ENCODE measurements at places on chromosomes 1 and 21. TPM values are rescaled to one million over a fixed set of nuclear protein-coding genes. Genes with fewer than 3 reads are reported as not detected.

DNA sequence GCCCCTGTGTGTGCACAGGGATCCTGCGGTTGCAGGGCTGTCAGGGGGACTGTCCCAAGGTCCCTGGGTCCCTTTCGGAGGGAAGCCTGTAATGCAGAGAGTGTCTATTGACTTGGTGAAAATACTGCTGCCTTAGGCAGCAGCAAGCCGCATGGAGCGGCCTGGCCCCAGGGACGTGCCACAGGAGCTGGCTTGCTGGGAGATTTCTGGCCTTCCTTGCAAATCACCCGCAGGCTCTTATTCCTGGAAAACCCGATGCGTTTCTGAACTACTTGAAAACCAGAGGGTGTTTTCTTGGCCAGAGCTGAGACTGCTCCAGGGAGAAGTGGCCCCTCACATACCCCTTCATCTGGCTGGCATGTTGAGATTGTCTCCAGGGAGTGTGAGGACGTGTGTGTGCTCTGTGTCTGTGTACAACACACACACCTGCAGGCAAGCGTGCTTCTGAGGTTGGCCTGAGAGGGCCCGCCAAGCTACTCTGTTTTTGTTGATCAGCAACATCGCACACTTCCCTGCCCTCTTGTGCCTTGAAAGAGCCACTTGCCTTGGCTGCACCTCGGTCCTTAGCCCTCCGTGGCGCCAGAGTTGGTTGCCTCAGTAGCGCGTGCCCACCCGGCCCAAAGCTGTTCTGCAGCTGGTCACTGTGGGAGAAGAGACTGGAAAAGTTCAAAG, 10.5 kb downstream of the PRDM16 start:
- DNase-seq = no peak
- peaks cover 48% of the 10 kb centered on the region for H3K27me3 ChIP-seq
- H3K4me3 ChIP-seq = no peak overlapping the region
- H3K4me1 ChIP-seq = no peaks in the 10 kb centered on the region
- H3K27ac ChIP-seq = no peak overlapping the region
- no peaks in the 10 kb centered on the region for H3K36me3 ChIP-seq

GRCh38 chr1:81186261-81186660, 614.5 kb upstream of the ADGRL2 start:
- H3K27me3 ChIP-seq = no peaks in the 10 kb centered on the region
- DNase-seq = no peak
- H3K27ac ChIP-seq = no peak overlapping the region
- H3K4me1 ChIP-seq = peaks cover 12% of the 10 kb centered on the region
- H3K36me3 ChIP-seq = no peaks in the 10 kb centered on the region

GRCh38 chr1:97412166-97412565, 508.7 kb downstream of the DPYD start:
- H3K4me1 ChIP-seq = no peaks in the 10 kb centered on the region
- H3K4me3 ChIP-seq = no peak overlapping the region
- no peaks in the 10 kb centered on the region for H3K36me3 ChIP-seq
- no peaks in the 10 kb centered on the region for H3K27me3 ChIP-seq

DCST1 gene
- not detected for total RNA-seq

Measured in A673 (cell line).